Epithelial cell of proximal tubule (primary cell): ENCODE measurements at places on chromosomes 5 and 9. TPM values are rescaled to one million over a fixed set of nuclear protein-coding genes. Genes with fewer than 3 reads are reported as not detected.

GRCh38 chr9:93682155-93682968, 106.0 kb downstream of the PHF2 start:
- DNase-seq: no peak

- DNase-seq: no peak
Observed at GRCh38 chr9:134217431-134218210, 53.3 kb upstream of the RNU6ATAC start.

DNA sequence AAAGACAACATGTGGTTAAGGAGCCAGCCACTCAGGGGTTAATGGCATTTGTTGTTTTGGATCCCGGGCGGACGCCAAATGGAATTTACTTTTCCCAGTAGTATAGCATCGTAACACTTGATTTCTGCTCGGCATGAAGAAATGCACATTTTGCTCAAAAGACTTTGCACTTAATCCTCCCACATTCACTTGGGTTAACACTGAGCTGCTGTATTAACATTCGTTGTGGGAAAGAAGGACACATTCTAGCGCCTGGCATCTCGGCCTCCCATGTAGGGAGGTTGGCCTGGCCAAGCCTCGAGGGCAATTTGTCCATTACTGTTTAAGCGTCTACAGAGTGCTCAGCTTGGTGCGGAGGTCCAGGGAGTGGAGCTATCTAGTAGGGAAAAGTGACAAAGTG, 32.3 kb upstream of the INSYN2B start:
- no peak for DNase-seq

GRCh38 chr9:115461280-115461679, 343.3 kb upstream of the TNC start:
- DNase-seq: no peak

DNA sequence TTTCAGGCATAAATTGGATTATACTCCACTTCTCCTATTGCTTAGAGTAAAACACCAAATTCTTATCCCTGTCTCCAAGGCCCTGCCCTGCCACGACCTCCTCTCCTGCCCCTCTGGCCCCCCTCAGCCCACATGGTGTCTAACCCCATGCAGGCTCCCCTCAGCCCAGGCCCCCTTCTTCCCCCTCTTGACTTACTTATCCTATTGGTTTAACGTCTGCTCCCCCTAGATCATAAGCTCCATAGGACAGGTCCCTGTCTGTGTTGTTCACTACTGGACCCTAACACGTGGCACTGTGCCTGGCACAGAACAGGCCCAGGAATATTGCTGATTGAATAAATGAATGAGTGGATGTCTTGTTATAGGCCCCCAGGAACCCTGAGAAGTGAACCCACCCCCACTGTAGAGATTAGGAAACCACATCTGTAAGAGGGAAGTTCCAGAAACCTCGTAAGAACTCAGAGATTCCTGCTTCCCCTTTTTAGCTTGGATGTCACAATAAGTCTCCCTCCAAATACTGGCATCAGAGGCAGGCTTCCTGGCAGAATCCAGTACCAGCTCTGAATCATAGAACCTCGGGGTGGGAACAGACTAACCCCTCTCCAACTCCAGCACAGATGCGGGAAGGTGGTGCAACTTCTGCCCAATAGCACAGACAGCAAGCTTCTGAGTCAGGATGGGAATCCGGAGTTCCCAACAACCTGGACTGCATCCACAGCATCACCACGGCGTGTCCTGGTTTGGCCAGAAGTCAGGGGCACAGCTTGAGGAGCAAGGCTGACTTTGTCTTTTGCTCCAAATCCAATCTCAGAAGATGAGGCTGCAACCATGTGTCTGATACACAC, 31.5 kb downstream of the HRH2 start:
- DNase-seq: no peak

GRCh38 chr5:121630402-121630801, 221.3 kb upstream of the FTMT start:
- DNase-seq: no peak

GRCh38 chr5:116063950-116064349, 20.9 kb upstream of the COMMD10 start:
- DNase-seq: no peak

DNA sequence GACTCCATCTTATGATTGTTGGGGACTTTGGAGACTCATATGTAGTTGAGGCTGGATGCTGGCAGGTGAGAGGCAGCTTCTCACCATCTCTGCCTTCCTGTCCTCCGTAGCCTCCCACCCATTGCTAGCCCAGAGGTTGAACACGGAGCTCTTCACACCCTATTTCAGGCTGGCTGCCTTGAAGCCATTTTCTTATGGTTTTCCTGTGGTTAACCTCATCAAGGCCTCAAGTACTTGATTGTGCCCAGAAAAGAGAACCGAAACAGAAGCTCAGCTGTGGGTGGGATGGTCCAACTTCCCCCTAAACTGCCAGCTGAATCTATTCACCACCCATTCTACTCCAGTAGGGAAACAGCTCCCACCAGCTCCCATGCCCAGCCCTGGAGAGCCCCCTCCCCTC, 102.9 kb downstream of the LIFR start:
- no peak for DNase-seq

- no peak for DNase-seq
Observed at GRCh38 chr9:133113949-133114885, 6.8 kb downstream of the RALGDS start.

DNA sequence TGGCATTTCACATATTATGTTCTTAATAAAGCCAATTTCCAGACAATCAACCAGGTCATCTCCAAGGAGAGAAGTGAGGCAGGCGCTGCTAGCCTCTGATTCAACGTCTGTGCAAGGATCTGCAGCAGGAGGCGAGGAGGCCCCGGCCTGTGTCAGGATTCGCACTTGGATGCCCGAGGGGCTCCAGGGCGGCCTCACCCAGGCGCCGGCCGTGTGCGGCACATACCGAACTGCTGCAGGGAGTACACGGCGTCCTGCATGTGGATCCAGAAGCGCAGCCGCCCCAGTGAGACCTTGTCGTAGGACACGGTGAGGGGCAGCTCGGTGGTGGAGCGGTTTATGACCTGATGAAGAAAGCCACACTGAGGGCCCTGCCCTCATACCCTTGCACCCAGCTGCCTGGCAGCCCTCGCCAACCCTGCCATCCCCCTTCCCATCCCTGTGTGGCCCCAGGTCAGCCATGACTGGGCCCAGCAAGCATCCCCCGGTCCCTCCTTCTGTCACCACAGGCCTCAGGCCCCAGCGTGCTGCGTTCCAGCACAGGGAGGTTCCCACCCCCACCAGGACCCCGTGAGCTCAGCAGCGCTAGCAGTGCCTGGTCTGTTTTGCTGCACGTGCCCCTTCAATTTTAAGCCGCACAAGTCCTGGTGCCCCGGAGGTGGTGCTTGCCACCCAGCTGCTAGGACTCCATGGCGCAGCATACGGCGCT, 9.9 kb downstream of the CLPTM1L start:
- DNase-seq: no peak

GRCh38 chr5:82975812-82976211, 101.4 kb downstream of the TMEM167A start:
- DNase-seq: no peak

DNA sequence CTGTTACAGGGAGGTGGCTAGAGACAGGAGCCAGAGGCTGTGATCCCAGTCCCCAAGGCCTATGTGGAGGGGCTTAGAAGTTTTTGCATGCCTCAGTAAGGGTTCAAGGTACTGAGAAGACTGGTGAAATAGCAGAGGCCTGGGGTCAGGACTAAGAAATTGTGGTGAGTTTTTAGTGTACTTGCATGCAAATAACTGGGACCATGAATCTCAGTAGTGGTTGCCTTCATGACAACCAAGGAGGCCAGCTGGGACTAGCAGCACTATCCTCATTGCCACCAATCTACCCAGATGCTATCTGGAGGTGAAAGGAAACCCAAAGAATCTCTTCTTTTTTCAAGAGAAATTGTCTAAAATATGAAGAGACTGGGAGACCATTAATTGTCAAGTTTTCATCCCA, 395.1 kb downstream of the CETN3 start:
- DNase-seq: no peak

DNA sequence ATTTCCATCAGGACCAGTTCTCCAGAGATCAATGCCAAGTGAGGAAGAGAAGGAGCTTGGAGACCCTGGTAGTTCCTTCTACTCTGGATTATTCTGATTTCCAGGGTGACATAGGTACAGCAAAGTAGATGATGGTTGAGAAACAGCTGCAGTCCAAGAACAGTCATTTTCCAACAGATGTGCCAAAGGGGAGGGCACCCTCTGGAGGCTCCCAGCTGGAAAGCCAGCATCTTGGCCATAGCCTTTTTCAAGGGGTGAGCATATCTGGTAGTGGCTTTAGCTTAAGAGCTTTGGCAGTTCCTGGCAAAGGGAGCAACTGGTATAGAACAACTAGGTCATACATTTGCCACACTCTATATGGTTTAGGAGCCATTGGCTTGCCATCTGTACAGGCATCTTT, 492.7 kb downstream of the RASEF start:
- DNase-seq: no peak

DNA sequence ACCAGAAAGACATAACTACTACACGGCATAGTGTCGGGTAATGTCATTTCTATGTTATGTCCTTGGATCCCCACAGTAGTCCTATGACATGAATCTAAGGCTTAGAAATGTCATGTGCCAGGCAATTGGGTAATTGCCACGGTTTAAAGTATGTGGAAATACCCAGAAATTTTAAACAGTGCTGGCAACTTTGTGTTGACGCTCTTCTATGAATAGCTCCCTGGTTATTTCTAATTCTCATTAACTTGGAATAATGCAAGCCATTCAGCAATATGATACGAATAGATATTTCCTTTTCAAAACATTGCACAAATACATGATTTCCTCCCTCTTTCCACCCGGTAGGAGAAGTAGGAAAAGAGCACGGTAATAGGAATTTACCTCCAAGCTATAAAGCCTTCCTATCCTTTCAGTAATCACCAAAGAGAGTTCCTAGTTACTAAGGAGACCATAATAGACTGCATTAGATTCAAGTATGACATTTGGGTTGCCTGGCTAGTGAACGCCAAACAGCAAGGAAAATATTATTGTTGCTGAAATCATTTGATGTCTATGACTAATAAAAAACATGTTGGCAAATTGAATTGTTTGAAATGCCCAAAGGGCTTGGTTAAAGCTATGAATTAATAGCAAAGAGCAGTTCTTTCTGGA, 168.4 kb downstream of the CCDC192 start:
- no peak for DNase-seq

- DNase-seq: no peak
Observed at GRCh38 chr9:18588002-18588401, 114.0 kb downstream of the ADAMTSL1 start.

DNA sequence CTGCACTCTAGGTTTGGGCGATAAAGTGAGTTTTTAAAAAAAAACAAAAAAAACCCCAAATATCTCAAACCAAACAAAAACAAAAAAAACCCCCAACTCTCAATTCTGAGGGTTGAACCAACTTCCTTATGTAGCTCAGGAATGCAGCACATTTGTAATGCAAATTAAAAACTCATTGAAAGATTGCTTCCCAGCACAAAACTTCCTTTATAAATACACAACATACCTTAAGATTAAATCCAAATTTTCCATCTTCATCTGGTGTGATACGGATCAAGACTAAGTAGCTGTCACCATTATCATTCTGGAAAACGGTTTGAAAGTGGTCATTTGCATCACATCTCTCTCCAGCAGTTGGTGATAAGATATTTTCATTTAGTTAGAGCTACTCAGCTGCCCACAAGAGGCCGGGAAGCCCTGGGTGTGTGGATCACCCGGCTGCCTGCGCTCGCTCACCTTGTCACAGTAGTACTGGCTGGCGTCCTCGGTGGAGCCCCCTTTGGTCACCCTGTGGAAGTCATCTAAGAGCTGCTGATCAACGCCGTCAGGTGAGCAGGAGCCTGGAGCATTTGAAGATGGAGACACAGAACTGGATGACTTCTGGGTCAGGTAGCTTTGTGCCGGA, 88.2 kb downstream of the PTPN3 start:
- no peak for DNase-seq

DNA sequence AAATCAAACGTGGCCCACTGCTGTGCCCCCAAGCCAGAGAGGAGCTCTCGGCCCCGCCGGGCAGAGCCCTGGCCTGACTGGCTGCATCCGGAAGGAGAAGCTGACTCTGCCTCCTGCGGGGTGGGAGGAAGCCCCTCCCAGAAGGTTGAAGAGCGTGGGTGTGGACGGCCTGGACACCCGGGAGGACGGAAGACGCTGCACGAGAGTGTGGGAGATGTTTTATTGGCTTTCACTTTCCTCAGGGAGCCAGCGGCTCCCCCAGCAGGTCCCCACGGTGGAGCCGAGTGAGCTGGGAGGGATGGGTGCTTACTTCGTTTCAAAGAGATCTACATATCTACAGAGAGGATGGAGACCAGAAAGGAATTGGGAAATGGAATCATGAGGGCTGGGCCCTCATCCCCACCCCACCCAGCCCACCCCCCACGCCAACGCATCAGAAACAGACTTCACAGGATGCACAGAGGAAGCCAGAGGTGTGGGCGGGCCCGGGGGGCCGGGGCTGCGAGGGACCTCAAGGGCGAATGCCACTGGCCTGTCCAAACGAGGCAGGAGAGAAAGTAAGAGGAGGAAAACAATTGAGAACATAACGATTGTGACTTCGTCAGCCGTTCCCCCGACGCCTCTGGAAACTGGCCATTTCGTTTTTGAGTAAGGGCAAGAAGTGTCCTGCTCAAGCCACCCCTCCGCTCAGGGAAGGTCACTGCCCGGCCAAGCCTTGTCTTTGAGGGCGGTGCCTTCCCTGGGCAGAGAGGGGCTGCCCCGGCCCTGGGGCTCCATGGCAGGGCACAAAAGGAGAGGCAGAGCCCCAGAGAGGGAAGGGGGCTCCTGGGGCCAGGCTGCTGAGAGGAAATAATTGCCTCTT, 32.1 kb downstream of the FAM163B start:
- DNase-seq: no peak

DNA sequence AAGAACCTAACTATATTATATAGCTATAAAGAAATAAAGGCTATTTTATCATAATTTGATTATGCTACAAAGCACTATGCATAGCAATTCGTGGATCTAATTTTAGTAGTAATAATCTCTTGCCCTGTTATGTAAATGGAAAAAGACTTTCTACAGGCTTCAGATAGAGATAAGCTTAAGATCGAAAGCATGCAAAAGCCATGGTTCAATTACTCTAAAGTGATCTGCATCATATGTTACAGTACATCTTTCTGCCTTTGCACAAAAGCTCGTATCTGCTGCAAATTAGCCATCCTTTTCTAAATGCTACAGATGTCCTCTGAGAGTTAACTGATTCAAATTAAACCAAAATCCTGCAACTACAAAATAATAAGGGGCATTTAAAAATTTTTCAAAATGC, 234.8 kb upstream of the TMEM161B start:
- no peak for DNase-seq

DNA sequence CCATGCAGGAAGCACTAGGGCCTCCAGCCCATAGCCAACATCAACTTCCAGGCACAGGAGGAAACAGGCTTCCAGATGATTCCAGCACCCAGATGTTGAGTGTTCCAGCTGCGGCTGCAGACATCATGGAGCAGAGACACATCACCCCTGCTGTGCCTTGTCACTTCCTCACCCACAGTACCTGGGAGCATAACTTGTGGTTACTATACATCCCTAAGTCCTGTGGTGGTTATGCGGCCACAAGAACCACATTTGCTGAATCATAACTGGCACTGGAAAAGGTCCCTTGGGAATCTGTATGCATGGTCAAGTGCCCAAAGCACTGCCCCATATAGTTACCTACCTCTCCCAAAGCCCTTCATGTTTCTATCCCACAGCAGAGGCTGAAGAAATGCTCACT, 56.6 kb downstream of the WHRN start:
- no peak for DNase-seq

The PCDHGB4 gene
- total RNA-seq: 1.7 and 4.7 TPM in 2 replicates

The MAMDC4 gene
- 1.2 and 4.8 TPM in 2 replicates for total RNA-seq

The TMCO6 gene
- total RNA-seq: 9.0 and 127 TPM in 2 replicates

The ASPN gene
- not detected in 2 replicates for total RNA-seq

The DHX29 gene
- 17.1 and 22.9 TPM in 2 replicates for total RNA-seq

The AIF1L gene
- total RNA-seq: 52.5 and 71.6 TPM in 2 replicates

The PDE8B gene
- total RNA-seq: 0.35 and 0.94 TPM in 2 replicates

The CBY3 gene
- total RNA-seq: not detected in 2 replicates

The SLC46A2 gene
- total RNA-seq: not detected in 2 replicates
